ENCODE measurements at places on chromosomes 7 and 10.

- H3K27ac ChIP-seq = no peak overlapping the region
- no peaks in the 10 kb centered on the region for H3K4me1 ChIP-seq
- peak; percentile 41 for DNase-seq
- H3K36me3 ChIP-seq = no peaks in the 10 kb centered on the region
Observed at GRCh38 chr10:49164559-49165188, 23.5 kb downstream of the TMEM273 start.

GRCh38 chr7:155299535-155300202 is 2.0 kb downstream of the INSIG1 start:
- peaks cover 30% of the 10 kb centered on the region for H3K4me1 ChIP-seq
- H3K36me3 ChIP-seq = peaks cover 5% of the 10 kb centered on the region
- H3K27me3 ChIP-seq = peaks cover 2% of the 10 kb centered on the region
- no peak overlapping the region for H3K27ac ChIP-seq

GRCh38 chr7:96734343-96734742 is 24.7 kb upstream of the SEM1 start:
- H3K27ac ChIP-seq = no peak overlapping the region
- H3K4me3 ChIP-seq = no peak overlapping the region
- H3K27me3 ChIP-seq = no peaks in the 10 kb centered on the region
- no peaks in the 10 kb centered on the region for H3K36me3 ChIP-seq
- no peak for DNase-seq

GRCh38 chr7:151761231-151761630 is 115.7 kb downstream of the PRKAG2 start:
- H3K4me3 ChIP-seq = no peak overlapping the region
- H3K4me1 ChIP-seq = peaks cover 2% of the 10 kb centered on the region
- no peak overlapping the region for H3K27ac ChIP-seq
- peaks cover 58% of the 10 kb centered on the region for H3K27me3 ChIP-seq
- no peak for DNase-seq
- H3K36me3 ChIP-seq = no peaks in the 10 kb centered on the region

GRCh38 chr10:123134915-123135414 is 805 bp upstream of the HMX3 start:
- H3K36me3 ChIP-seq = no peaks in the 10 kb centered on the region
- peak overlapping the region; percentile 16 for H3K4me3 ChIP-seq
- H3K27ac ChIP-seq = no peak overlapping the region
- H3K4me1 ChIP-seq = peaks cover 16% of the 10 kb centered on the region
- DNase-seq = no peak
- peaks cover 85% of the 10 kb centered on the region for H3K27me3 ChIP-seq

DNA sequence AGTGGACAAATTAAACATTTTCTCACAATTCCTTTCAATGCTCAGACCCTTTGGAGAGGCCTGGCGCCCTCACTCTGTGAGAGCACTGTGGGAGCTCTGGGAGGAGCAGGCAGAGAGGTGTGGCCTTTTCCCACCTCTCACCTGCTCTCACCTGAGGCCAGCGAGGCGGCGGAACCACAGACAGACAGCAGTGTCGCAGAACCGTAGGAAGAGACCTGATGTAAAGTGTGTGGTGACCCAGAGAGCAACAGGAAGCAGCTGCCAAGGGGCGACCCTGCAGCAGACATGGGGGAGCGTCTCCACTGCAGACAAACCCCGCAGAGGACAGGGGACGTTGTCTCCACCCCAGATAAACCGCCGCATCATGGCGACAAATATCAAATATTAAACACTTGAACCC is 15.6 kb upstream of the PARP12 start:
- H3K27me3 ChIP-seq = peaks cover 11% of the 10 kb centered on the region
- no peak overlapping the region for H3K4me3 ChIP-seq
- peaks cover 1% of the 10 kb centered on the region for H3K4me1 ChIP-seq
- no peaks in the 10 kb centered on the region for H3K36me3 ChIP-seq
- DNase-seq = no peak
- H3K27ac ChIP-seq = no peak overlapping the region

DNA sequence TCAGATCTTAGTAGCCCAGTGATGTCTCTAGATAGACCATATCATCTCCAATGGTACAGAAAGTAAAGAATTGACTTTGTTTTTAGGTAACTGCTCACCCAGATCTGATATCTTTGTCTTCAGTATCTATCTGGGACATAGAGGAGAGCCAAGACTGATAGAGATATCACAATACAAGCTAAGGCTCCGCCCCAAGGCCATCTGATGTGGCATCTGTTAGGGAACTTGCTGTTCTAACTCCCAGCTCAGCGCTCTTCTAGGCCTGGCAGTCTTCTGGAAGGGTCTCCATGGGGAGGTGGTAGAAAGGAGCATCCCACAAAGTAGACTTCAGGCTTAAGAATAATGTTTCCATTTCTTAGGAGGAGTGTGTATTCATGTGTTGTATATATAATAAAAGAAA is 88.4 kb upstream of the SAMD8 start:
- peaks cover 19% of the 10 kb centered on the region for H3K36me3 ChIP-seq
- DNase-seq = no peak
- no peak overlapping the region for H3K4me3 ChIP-seq
- no peaks in the 10 kb centered on the region for H3K27me3 ChIP-seq

DNA sequence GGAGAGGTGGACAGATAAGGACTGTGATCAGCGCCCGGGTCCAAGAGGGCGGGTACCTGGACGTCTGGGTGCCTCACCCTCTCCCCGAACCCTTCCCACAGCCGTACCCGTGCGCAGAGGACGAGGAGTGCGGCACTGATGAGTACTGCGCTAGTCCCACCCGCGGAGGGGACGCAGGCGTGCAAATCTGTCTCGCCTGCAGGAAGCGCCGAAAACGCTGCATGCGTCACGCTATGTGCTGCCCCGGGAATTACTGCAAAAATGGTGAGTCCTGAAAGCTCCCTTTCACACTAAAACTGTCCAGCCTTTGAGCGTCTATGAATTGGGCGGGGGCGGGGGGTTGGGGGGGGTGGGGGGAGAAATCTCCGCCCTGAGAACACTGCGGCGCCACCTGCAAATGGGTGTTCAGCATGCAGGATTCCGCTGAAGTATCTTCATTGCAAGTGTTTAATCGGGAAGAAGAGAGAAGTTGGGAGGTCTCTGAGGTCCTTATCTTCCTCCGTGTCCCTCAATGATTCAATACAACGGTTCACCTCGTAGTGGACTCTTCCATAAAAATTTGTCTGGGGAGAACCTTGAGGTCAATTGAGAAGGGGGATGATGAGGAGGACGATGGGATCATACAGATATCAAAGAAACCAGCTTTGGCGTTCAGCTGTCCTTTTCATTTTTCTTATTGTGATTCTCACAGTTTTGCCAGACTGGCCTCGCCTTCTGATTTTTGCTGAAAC is 906 bp downstream of the DKK1 start:
- H3K27ac ChIP-seq = no peak overlapping the region
- H3K27me3 ChIP-seq = peaks cover 70% of the 10 kb centered on the region
- peaks cover 14% of the 10 kb centered on the region for H3K4me1 ChIP-seq
- peak overlapping the region; percentile 79 for H3K4me3 ChIP-seq
- no peak for DNase-seq
- H3K36me3 ChIP-seq = no peaks in the 10 kb centered on the region

DNA sequence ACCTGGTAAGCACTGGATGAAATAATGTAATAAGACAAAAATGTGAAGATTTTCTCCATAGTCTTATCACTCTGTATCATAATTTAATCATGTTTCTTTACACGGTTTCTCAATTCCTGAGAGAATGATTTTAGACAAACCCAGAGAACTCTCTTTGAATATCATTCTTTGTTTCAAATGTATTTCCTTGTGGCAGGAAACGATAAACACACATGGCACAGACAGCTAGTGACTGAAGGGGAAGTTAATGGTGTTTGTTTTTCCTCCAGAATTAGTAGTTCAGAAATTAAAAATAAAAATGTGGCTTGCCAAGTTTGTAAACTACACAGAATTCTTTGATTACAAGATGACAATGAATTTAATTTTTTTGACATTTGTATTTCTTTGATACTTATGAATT is 163.7 kb upstream of the PRPS1L1 start:
- no peaks in the 10 kb centered on the region for H3K36me3 ChIP-seq
- H3K4me3 ChIP-seq = no peak overlapping the region
- H3K27me3 ChIP-seq = no peaks in the 10 kb centered on the region
- H3K27ac ChIP-seq = no peak overlapping the region

GRCh38 chr7:155213385-155213784 is 84.3 kb upstream of the INSIG1 start:
- no peak for DNase-seq
- H3K36me3 ChIP-seq = no peaks in the 10 kb centered on the region
- no peak overlapping the region for H3K27ac ChIP-seq
- H3K27me3 ChIP-seq = peaks cover 78% of the 10 kb centered on the region

DNA sequence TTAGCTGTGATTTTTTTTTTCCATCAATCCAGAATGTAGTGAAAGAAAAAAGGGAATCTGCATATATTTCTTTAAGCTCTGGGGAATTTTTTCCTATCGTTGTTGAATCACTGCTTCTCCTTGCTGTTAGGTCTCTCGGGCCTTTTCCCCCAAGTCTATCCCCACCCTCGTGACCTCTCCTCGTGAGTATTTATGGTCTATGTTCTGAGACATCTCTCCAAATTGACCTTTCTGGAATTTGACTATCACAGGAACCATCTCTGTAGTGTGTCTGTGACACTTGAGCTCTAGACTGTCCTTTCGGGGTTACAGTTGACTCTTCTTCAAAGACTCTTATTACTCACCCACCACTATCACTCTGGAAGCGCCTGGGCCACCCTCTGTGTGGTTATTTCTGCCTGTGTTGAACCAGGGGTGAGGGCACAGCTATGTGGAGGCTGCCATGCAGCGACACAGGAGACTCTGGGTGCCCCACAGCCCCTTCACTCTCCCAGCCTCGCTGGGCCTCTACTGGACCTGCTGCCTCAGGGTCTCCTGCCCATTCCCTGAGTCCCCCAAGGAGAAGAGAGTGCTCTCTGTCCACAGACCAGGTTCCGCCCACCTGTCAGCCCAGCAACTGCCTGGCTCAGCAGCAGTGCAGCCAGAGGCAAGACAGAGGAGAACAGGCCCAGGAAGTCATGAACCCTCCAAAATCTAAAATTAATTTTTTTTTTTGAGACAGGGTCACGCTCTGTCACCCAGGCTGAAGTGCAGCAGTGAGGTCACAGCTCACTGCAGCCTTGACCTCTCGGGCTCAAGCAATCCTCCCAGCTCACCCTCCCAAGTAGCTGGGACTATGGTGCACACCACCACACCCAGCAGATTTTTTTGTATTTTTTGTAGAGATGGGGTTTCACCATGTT is 45.7 kb upstream of the PTPRN2 start:
- H3K27me3 ChIP-seq = no peaks in the 10 kb centered on the region
- peaks cover 3% of the 10 kb centered on the region for H3K4me1 ChIP-seq
- no peak overlapping the region for H3K27ac ChIP-seq
- no peak overlapping the region for H3K4me3 ChIP-seq

GRCh38 chr10:130905386-130905785 is 406.1 kb downstream of the TCERG1L start:
- peaks cover 6% of the 10 kb centered on the region for H3K27me3 ChIP-seq
- H3K36me3 ChIP-seq = no peaks in the 10 kb centered on the region
- H3K27ac ChIP-seq = no peak overlapping the region
- H3K4me1 ChIP-seq = no peaks in the 10 kb centered on the region
- H3K4me3 ChIP-seq = no peak overlapping the region
- DNase-seq = no peak

GRCh38 chr7:142440219-142440905 is 182.5 kb upstream of the PRSS58 start:
- DNase-seq = no peak
- H3K36me3 ChIP-seq = no peaks in the 10 kb centered on the region
- H3K4me1 ChIP-seq = no peaks in the 10 kb centered on the region
- no peak overlapping the region for H3K4me3 ChIP-seq

DNA sequence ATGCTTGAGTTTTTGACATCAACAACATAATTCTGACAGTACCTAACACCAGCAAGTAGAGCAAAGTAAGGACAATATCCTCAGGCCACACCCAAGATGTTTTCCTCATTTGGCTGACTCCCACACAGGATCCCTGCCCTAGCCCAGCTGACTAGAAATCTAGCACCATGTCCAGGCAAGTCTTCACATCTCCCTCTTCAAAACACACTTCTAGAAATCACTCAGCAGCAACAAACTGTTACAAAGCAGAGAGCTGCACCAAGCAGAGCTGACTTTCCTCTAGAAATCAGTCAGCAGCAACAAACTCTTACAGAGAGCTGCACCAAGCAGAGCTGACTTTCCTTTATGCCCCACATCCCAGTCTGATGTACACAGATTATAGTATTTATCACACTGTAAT is 7.7 kb downstream of the TMEM168 start:
- DNase-seq = no peak
- no peaks in the 10 kb centered on the region for H3K27me3 ChIP-seq
- H3K4me3 ChIP-seq = no peak overlapping the region
- H3K27ac ChIP-seq = no peak overlapping the region
- H3K36me3 ChIP-seq = peaks cover 5% of the 10 kb centered on the region

- no peak for DNase-seq
- H3K4me3 ChIP-seq = no peak overlapping the region
- no peak overlapping the region for H3K27ac ChIP-seq
- peaks cover 26% of the 10 kb centered on the region for H3K27me3 ChIP-seq
- no peaks in the 10 kb centered on the region for H3K4me1 ChIP-seq
- H3K36me3 ChIP-seq = no peaks in the 10 kb centered on the region
Observed at GRCh38 chr10:70920519-70920918, 32.2 kb upstream of the PCBD1 start.

- no peaks in the 10 kb centered on the region for H3K4me1 ChIP-seq
- DNase-seq = no peak
- H3K36me3 ChIP-seq = no peaks in the 10 kb centered on the region
- H3K27ac ChIP-seq = no peak overlapping the region
- H3K4me3 ChIP-seq = no peak overlapping the region
Observed at GRCh38 chr10:65213170-65213569, 1692.0 kb downstream of the REEP3 start.

- H3K36me3 ChIP-seq = peaks cover 2% of the 10 kb centered on the region
- H3K27ac ChIP-seq = no peak overlapping the region
- H3K4me1 ChIP-seq = peaks cover 5% of the 10 kb centered on the region
- no peak overlapping the region for H3K4me3 ChIP-seq
Observed at GRCh38 chr10:45437587-45438465, 63.8 kb downstream of the ALOX5 start.

- no peak for DNase-seq
- H3K36me3 ChIP-seq = no peaks in the 10 kb centered on the region
- peaks cover 7% of the 10 kb centered on the region for H3K27me3 ChIP-seq
- no peak overlapping the region for H3K27ac ChIP-seq
Observed at GRCh38 chr7:143205560-143206293, 16.1 kb upstream of the TAS2R40 start.

DNA sequence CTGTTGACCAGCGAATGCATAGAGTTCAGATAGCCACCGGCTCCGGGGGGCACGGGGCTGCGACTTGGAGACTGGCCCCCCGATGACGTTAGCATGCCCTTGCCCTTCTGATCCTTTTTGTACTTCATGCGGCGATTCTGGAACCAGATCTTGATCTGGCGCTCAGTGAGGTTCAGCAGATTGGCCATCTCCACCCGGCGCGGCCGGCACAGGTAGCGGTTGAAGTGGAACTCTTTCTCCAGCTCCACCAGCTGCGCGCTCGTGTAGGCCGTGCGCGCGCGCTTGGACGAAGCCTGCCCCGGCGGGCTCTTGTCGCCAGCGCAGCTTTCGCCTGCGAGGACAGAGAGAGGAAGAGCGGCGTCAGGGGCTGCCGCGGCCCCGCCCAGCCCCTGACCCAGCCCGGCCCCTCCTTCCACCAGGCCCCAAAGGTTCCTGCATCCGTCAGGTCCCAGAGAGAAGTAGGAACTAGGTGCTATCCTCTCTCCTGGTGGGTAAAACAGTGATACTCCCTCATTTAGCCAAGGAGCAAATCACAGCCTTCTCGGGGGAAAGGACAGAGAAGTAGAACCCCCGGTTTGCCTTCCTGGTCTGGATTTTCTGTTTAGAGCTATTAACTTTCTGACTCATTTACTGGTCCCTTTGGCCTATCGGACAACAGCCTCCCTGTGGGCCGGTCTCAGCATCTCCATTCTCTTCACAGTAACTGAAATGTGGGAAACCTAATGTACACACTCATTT is 6.1 kb upstream of the HOXA2 start:
- no peaks in the 10 kb centered on the region for H3K27me3 ChIP-seq
- peak overlapping the region; percentile 98 for H3K27ac ChIP-seq
- H3K4me1 ChIP-seq = peaks cover 67% of the 10 kb centered on the region
